ENCODE measurements at places on chromosomes 7 and 10.

DNA sequence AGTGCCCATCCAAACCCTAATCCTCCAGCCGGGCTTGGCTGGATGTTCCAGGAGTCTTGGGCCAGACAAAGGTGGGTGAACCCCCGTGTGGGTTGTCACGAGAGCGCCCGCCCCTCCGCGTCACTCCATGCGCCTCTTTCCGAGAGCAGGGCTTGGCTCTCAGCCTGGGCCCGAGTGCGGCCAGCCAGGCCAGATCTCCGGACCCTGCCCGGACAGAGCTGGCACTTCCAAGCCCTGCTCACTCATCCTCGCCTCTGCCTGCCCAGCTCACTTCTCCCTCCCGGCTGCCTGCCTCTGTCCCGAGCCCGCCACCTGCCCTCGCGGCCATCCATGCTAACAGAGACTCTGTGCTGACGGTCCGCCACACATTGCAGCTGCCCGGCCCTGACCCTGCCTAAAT, 34.6 kb downstream of the AGAP3 start:
- DNase-seq: no peak

DNA sequence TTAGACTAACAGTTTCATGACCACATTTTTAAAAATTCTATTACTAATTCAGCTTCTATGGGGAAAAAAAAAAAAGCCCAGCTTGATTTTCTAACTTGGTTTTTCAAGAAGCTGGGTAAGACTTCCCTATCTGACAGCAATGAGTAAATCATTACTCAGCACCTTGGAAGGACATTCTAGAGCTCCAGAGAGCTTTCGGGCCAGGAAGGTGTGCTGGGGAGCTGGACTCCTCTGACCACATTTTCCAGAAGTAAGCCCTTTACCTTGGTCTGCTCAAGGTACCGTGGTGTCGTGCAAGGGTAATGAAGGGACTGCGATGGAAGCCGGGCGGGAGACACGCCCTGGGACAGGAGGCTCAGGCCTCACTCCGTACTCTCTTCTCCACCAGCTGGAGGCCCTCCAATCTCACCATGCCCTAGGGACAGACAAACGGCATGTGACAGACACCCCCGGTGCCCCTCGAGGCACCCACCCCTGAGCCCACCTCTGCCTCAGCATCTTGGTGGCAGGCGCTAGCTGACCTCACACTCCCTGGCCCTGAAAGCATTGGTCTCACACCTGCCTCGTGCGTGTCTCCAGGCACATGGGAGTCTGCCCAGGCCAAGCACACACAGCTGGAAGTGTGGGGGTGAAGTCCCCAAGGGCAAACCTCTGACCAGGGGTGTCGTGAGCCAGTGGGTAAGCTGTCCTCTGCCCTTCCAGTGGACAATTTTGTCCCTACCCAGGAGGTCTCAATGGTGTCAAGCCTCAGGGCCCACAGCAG, 152.1 kb downstream of the OAT start:
- DNase-seq: no peak

- no peak for DNase-seq
Measured at GRCh38 chr7:47908720-47909119, 39.5 kb downstream of the PKD1L1 start.

- no peak for DNase-seq
Measured at GRCh38 chr10:61313460-61313859, 139.7 kb downstream of the TMEM26 start.

DNA sequence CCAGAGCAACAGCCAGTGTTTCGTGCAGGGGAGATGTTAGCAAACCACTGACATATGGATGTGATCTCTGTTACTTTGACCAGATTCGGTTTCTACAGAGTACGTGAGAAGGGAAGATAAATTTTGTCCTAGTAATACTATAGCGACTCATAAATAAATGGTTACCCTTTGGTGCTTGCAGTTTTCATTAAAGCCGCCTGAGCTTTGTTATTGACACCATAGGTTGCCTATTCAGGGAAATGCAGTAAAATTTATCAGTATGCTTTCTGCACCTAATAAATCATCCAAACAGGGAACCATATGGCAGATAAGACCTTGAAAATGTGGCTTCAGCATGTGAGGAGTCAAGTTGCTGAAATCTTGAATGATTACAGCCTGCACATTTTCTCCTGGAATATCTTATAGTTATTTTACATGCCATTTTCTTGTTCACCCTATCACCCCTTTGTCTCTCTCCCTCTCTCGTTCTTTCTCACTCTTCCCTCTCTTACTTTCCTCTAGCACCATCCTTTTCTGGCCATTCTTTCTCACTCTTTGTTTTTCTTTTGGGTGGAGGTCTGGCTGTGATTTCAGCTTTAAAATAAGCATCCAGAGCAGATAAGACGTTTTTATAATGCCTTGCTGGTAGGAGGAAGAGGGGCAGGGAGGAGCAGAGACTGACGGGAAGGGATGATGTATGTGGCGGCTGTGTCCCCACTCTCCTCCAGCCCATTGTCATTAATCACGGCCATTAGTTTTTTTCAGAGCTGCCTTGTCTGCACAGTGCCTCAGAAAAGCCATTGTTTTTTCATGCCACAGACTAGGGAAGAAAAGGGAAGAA, 182.5 kb downstream of the LRMDA start:
- no peak for DNase-seq

DNA sequence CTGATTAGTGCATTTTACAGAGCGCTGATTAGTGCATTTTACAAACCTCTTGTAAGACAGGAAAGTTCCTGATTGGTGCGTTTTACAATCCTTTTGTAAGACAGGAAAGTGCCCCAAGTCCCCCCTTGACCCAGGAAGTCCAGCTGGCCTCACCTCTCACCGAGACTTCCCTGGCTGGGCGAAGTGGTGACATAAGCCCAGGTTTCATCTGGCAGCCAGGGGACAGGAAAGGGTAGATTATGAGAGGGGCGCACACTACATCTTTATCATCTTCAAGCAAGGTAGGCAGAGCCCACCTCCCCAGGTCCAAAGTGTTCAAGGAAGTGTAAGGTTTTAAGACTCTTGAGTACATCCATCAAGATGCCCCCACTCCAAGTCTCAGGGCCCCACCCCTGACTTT, 5.5 kb upstream of the GDF10 start:
- DNase-seq: no peak

DNA sequence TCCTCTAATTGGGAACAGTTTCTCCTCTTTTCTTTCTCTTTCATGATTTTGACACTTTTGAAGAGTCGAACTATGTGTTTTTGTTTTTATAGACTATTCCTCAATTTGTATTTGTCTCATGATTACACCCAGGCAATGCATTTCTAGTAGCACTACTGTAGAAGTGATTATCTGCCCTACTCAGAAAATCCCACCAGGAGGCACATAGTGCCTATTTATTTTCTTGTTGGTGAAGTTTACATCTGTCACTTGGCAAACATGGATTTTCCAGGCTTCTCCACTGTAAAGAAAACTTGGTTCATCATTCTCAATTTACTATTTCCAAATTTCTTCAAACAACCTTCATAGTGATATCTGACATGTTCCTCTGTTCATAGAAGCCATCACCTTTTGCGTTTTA, 893.9 kb downstream of the CCSER2 start:
- DNase-seq: no peak

- no peak for DNase-seq
Measured at GRCh38 chr7:70706698-70707097, 425.2 kb upstream of the GALNT17 start.

DNA sequence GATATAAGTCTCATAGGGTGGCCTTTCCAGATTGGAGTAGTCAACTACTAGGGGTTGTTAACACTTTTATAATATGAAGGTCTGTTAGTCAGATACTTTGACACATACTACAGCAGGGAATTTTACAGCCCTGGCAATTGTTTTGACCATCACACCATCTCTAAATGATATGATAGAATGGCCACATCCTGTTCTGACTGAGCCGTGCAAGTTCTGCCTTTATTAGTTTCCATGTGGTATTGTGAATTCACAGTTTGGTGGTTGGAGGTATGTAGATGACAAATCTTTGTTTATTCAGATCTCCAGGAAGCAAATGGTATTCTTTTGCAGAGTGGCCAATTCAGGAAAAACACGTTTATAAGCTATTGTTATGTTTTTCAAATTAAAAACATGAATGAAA, 83.0 kb downstream of the NRG3 start:
- no peak for DNase-seq

DNA sequence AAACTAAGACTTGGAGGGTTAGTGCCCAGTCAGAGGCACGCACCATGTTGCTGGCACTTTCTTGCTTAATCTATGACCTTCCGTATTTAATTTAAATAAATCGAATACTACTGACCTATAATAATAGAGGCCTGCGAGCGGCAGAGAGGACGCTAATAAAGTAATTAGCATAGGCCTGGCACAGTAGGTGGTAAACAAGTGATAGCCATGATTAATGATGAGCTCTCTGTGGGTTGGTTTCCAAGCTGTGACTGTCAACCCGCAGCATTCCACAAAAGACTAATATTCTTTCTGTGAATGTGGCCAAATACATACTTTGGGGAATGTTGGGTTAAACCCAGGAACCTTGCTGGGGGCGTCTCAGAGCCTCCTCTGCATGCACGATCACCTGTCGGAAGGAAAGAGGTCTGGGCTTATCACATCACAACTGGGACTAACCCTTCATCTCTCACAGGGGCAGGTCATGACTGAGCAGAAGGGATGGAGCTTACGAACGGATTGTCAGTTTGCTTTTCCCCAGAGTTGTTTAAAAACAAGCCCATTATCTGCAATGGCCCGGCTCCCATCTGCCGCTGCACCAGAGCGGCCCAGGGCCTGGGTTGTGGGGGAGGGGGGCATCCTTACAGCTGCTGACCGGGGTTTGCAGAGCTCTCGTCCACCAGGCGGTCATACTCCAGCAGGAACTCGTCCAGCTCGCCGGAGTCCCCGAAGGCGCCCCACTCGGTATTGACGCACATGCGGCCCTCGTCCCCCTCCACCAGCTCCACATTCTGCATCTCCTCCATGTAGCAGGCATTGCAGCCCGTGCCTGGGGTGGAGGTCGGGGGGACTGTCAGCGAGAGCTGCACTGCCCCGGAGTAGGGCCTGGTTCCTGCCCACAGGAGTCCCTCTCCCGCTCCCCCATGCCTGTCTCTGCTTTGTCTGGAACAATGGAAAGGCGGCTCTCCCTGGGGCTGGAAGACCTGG, 6.2 kb upstream of the MYL7 start:
- DNase-seq: no peak

Data from cortex of kidney (tissue), 1 donor.